ENCODE measurements at places on chromosomes 4 and X. TPM values are rescaled to one million over a fixed set of nuclear protein-coding genes. Genes with fewer than 3 reads are reported as not detected.

The FAM149A gene
- 47.9 TPM for polyA plus RNA-seq

The KCNIP4 gene
- polyA plus RNA-seq, result 13.8 TPM

The USP51 gene
- 11.8 TPM for polyA plus RNA-seq

The TRPC3 gene
- 1.5 TPM for polyA plus RNA-seq

The HSFX3 gene
- polyA plus RNA-seq, result not detected

The SLC16A2 gene
- 28.8 TPM for polyA plus RNA-seq

The DCAF8L1 gene
- not detected for polyA plus RNA-seq

DNA sequence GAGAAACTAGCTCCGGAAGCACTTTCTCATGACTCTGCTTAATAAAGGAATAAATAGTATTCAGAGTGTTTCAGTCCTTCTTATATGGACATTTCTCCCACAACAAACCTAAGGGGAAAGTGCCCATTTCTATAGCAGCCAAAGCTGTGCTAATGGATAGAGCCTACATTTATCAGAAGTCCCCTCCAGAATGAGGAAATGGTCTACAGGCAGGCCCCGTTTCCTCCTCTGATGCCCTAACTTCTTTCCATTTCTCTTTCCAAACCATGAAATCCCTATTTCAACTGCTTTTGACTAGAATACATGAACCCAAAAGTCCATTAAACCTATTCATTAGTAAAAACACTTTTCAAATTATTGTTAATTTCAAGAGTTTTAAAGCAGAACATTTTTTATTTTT lies 4.5 kb downstream of the ACSL1 start:
- no peak for DNase-seq

DNA sequence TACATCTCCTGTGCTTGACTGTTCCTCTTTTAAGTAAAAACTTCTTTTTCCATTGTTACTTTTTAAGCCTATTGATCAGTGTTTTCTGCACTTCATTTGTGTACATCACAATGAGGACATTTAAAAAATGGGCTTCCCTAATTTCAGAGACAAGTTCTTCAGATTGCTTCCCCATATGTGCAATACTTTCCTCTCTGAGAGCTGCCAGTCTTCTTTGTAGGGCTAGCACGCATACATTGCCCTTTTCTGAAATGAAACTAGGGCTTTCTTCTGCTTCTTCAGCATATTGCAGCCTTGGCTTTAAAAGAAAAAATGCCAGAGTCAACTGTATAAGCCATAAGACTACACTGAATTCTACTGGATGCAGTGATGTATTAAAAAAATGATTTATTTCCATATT lies 37.8 kb downstream of the FAT4 start:
- no peak for DNase-seq

DNA sequence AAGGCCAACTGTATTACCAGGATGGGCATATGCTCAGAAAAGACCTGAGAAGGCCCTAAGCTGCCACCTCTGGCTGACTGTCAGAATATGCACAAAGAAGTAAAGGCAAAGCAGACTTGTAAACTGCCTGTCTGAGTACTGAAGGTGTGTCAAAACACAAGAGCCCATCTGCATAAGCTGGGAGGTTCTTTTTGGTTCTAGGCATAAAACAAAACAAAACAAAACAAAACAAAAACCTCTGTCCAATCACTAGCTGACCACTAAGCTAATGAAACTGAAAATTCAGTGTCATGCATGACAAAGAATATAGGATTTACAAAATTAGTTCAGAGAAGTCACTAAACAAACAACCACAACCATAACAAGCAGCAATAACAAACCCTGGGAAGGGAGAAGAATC lies 20.6 kb downstream of the SH3D19 start:
- DNase-seq, result no peak

GRCh38 chr4:109989618-109990017 lies 76.9 kb downstream of the EGF start:
- DNase-seq, result no peak

GRCh38 chr4:4440333-4441061 lies 53.6 kb downstream of the NSG1 start:
- DNase-seq, result no peak

GRCh38 chr4:45241976-45242375 lies 515.6 kb upstream of the GNPDA2 start:
- no peak for DNase-seq

GRCh38 chr4:20456407-20456806 lies 204.7 kb downstream of the SLIT2 start:
- no peak for DNase-seq

DNA sequence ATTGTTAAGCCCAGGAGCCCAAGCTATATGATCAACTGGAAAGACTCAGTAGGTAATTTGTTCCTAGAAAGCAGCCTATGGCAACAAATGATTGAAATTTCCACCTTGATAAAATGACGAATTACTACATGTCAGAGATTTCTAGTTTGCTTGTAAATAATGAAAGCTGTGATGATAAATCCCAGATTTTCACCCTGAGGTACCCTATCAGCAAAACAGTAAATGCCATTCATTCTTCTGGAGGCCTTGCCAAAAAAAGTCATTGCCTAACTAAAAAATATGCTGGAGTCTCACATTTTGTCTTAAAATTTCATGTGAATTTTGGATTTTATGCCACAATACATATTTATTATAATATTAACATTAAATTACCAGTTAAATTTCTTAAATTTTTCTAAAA lies 71.3 kb downstream of the PPEF2 start:
- DNase-seq, result no peak

- DNase-seq, result no peak
Observed at GRCh38 chr4:71189471-71189870, 149.3 kb upstream of the SLC4A4 start.

GRCh38 chrX:66012094-66012534 lies 27.8 kb downstream of the VSIG4 start:
- DNase-seq, result no peak

- no peak for DNase-seq
Observed at GRCh38 chrX:80751456-80751855, 58.2 kb downstream of the BRWD3 start.

DNA sequence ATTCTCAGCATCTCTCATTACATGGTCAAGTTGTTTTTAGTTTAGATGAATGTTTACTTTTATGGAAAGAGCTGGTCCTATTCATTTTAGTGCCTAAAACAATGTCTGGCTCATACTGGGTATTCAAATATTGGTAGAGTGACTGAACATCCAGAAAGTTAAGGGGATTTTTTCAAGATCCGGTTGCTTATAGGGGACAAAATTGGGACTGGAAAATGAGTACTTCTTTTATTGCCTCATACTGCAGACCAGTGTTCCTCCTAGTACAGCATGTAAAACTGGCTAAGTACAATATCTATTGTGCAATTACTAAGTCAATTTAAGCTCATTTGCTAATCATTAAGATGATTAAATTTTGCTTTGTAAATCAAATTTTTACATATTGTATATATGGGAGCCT lies 13.9 kb downstream of the RP2 start:
- DNase-seq, result no peak

DNA sequence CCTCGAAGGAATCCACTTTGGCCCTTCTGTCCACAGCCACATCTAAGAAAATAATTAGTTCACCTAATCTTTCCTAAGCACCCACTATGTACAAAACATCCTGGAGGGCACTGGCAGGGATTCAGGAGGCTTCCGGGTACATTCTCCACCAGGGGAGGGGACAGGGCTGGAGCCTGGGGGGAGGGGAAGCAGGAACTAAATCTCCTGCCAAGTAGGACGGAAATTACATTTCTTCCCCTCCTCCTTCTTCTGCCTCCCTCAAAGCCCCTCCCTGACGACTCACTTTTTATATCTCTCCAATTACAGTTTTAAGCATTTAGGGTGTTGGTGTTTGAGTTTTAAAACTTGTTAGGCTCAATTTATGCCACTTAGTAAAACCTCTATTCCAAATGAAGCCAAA lies 203.1 kb downstream of the BCOR start:
- no peak for DNase-seq

- DNase-seq, result no peak
Observed at GRCh38 chr4:140219567-140219966, 65.6 kb upstream of the MAML3 start.

GRCh38 chrX:118115953-118116712 lies 477 bp downstream of the KLHL13 start:
- no peak for DNase-seq

DNA sequence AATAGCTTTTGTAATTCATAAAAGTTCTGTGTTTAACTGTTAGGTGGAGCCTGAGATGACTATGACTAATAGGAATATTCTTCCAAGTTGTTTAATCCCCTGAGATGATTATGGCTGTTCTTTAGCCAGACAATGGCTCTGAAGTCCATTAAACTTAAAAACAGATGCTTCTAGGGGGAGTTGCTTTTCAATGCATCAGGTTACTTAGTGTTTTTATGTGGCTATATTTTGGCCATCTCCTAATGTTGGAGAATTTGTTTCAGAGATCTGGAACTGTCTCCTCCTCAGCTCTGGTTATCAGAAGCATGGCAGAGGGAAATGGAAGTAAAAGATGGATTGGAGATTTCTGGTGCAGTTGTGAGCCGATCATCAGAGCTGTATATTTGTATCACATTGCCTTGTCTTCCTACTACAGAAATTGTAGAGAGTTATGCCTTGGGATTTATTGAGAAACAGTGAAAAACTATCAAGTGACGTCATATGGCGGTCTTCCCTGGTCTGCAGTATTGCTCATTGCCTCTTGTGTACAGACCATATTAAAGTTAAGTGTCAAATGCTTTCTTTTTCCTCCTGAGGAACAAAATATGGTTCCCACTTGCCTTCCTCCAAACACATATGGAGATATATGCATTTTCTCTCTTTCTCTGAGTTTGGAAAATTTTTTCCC lies 29.8 kb downstream of the SGMS2 start:
- no peak for DNase-seq

DNA sequence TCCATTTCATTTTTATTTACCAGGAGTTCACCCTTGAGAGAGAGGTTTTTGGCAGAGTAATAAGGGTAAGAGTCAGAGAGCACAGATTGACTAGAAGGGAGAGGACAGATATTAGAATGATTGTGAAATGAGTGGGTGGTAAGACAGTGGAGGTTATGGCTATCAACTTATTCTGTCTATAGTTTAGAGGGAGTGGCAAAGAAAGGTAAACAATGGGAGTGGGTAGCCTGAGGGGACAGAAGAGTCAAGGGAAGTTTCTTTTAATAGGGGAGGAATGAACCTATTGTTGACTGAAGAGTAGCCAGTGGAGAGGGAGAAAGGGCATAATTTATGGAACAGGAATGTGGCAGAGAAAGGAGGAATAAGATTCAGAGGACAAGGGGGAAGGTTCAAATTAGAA lies 186.5 kb upstream of the NRK start:
- no peak for DNase-seq

DNA sequence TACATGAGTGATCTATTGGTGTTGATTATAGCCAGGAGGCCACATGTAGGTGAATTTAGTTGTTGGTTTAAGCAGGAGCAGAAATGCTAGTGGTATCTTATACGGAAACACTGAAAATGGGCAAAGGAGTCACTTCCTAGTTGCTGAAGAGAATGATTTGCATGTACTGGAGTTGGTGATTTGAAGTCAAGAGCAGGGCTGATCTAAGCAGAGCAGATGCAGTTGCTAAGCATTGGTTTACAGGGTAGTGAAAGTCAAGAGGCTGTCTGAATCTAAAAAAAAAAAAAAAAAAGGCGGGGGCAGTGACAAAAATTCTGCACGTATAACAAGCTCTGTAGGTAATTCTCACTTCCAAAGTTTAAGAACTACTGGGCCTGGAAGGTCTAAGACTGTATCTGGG lies 90.4 kb upstream of the HPRT1 start:
- DNase-seq, result no peak

GRCh38 chr4:102608190-102608589 lies 107.0 kb downstream of the NFKB1 start:
- DNase-seq, result no peak

DNA sequence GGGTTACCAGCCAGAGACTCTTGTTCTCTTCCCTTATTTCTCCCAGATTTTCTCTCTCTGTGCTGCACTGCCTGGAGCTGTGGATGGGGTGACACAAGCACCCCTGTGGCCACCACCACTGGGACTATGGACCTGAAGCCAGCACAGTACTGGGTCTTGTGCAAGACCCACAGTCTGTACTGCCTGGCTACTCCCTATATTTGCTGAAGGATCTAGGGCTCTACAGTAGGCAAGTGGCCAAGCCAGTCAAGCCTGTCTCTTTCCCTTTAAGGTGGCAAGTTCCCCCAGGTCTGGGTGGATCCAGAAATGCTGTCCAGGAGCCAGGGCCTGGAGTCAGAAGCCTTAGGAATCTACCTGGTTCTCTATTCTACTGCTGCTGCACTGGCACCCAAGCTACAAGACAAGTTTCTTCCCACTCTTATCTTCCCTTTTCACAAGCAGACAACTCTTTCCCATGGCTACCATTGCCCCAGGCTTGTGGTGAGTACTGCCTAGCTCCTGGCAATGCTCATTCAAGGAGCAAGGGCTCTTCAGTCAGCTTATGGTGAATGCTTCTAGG lies 28.4 kb upstream of the CT47A1 start:
- no peak for DNase-seq

Data from renal cortex interstitium (tissue), 15 donors.